ENCODE measurements at places on chromosomes 1 and 21.
A peak's percentile ranks its signal among the peaks of the same experiment; 100 is the strongest.

DNA sequence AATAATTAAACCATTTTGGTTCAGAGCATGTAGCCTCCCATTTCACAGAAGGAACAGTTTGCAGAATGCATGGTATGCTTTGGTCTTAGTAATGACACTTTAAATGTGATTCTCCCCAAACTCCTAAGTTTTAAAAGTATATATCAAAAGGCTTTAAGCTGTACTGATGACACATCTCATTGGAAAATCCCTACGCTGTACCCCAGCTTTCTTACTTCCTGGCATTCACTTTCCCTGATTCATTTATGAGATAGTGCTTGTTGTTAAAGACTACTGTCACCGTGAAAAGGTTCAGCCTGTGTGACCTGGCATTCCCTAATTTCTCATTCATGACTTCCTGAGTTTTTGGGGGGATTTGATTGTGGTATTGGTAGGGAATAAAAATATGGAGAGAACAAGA lies 53.4 kb downstream of the MPZL1 start:
- no peak for DNase-seq

DNA sequence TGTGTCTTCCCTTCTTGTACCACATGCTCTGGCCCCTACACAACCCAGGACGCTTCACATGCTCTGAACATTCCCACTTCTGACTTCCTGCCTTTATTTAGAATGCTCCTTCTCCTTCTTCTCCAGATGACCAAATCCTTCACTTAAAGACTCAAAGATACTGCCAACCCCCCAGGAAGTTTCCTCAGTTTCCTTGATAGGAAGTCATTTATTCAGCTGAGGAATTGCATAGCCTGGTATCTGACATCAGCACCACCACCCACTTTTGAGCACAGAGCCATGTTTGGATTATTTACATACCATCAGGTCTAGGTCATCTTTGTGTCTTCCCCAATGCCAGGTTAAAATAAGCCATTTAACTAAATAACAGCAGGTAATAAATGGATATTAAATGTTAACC lies 42.4 kb downstream of the GFI1 start:
- DNase-seq: no peak

GRCh38 chr1:17189632-17189990 lies 15.3 kb upstream of the PADI1 start:
- no peak for DNase-seq

DNA sequence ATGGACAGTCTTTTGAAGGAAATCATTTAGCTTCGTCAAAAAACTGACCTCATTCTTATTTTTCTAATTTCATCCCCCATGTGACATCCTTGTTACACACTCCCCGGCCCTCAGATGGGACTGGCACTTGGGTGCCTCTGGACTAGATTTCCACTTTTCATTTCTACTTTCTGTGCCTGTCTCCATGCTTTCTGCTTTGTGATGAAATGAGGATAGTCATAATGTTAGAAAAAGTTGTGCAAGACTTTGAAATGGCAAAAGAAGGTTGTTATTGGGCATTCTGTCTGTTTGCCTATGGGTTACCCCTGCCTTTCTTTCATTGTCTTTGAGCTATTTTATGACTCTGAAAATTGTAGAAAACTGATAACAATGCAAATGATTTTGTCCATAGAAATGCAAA lies 54.9 kb downstream of the MDM4 start:
- no peak for DNase-seq

GRCh38 chr1:31407029-31407626 lies 5.9 kb upstream of the SERINC2 start:
- DNase-seq: no peak

GRCh38 chr1:7145947-7146346 lies 360.7 kb downstream of the CAMTA1 start:
- no peak for DNase-seq

DNA sequence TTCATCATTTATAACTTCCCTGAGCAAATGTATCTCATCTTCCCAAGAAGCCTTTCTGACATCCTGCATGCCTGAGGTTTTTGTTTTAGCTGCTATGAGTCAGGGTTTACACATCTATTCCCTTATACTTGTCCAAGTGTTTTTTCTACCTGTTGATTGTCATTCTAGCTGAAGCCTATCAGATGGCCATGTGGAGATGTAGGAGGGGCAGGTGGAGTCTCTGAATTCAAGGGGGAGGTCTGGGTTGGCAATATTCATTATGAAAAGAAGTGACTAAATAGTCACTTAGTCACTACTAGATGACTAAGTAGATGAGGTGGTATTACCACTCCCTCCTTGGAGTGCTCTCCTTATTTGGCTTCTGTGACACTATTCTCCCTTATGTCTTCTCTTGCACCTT lies 52.4 kb downstream of the XCL1 start:
- no peak for DNase-seq

- DNase-seq: no peak
Observed at GRCh38 chr21:45381865-45382696, 22.9 kb upstream of the COL18A1 start.

DNA sequence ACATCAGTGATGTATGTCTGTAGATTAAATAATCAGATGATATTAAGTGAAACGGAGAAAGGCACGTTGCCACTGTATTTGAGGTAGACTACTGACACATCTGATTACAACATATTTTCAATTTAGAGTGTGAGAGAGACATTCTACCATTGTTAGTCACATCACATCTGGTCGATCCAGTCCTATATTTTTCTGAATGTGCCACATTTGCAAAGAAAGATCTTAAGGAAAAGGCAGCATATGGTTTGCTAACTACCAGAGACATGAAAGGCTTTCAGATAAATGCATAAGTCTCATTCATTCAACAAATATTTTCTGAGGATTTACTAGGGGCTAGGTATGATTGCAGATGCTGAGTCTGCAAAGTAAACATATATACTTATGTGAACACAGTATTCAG lies 114.3 kb upstream of the RUNX1 start:
- DNase-seq: no peak

- no peak for DNase-seq
Observed at GRCh38 chr1:167077128-167077867, 12.9 kb downstream of the GPA33 start.

DNA sequence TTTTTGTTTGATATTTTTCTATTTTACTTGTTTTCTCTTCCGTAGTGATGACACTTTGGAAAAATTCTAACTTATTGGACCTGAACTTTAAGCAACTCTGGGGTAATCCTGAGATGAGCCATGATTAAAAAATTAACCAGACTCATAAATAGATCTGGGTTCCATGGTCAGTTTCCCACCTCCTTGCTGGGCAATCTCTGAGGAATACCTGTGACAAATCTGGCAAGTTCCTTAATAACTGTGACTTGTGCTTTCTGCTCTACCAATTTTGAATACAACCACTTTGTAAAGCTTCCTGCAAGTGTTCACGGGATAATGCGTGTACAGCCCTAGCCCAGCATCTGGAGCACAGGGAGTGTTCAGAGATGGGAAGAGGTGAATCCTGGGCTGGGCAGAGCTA lies 3.3 kb downstream of the OVGP1 start:
- DNase-seq: no peak

- DNase-seq: no peak
Observed at GRCh38 chr1:220922951-220923350, 43.7 kb downstream of the HLX start.

- DNase-seq: no peak
Observed at GRCh38 chr1:233730809-233731208, 116.9 kb downstream of the KCNK1 start.

DNA sequence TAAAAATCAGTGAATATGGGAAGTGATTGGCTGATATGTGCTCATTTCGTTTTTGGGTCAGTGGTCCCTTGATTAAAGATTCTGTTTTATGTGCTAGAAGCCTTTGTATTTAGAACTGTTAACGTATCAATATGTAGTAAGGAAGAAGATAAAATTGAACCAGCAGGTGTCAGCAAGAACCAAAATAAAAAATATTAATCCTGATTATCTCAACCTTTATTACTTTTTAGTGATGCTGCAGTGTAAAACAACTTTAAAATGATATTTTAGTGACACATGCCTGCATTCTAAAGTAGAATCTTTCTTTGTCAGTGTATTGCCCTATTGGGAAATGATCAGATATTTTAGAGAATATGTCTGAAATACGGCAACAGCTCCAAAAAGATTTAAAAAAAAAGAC lies 49.5 kb downstream of the NEK7 start:
- DNase-seq: no peak

GRCh38 chr1:160800142-160800541 lies 4.2 kb downstream of the LY9 start:
- no peak for DNase-seq

DNA sequence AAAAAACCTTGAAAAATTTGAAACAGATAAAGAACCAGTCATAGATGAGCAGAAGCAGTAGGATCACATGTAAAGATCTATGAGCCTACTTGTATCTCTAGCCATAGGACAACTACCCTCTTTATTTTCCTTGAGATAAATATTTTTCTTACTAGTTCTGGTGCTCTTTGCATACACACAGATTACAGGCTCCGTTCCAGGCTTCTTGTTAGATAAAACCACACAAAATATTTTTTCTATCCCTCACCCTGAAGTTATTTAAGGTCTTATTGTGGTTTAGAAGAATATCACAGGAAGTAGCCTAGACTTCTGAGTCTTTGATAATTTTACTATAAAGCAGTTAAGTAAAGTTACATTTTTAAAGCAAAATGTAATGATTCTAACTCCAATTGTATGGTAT lies 512.2 kb downstream of the NEGR1 start:
- DNase-seq: no peak

DNA sequence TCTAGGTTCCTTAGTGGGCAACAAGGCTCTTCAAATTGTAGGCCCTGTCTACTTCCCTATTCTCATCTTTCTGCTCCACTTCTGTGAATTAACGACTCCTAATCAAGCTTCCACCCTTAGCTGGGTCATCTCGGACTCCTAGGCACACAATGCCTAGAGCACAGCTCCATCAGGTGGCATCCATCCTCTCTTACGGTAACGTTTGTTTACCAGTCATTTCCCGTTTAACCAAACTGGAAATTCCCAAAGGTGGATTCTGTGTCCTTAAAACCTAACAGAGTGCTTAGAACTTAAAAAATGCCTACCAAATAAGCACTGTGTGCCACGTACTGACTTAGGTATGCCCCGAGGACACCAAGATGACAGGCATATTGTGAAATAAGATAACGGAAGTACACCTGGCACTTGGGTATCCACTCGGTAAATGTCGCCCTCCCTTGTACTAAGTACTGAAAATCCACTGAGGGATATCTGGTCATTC lies 1.5 kb downstream of the PARP1 start:
- peak; percentile 35 for DNase-seq

DNA sequence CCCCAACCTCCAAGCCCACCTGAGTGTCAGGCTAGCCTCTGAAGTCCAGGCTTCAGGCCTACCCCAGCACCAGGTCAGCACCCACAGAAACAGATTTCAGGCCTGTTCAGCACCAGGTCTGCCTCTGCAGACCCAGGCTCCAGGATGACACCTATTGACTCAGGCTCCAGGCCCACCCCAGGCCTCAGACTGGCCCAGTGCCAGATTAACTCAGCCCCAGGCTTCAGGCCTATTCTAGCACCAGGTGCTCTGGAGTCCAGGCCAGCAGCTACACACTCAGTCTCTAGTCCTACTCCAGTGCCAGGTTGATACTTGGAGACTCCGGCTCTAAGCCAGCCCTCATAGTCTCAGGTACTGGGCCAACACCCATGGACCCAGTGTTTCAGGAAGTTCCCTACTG lies 541.7 kb upstream of the PBX1 start:
- no peak for DNase-seq

DNA sequence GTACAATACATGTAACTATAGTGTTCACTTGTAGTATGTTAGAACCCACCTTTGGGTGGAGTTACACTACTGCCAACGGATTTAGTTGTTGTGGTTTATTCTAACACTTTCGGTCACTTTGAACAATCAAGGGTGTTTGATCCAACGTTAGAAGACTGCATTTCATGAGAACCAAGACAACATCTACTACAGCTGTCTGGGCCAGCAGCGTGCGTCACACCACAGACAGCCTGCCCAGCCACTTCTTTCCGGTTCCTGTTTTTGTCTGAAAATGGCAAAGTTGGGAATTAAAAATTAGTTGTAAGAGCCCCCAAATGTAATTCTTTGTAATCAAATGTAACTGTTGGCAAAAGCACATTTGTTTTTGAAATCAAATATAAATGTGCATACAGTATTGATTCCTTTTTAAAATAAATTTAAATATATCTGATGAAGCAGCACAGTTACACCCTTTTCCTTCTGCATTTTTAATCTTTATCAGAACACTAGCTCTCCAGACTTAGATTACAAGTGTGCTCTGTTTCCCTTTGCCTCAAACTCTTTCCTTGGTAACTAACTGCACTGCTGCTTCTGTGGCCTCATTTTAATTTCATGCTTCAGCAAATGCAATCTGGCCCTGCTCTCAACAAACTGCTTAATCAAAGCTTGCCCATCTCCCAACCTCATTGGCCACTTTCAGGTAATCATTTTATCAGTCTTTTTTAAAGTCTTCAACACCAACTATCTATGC lies 86.6 kb upstream of the DPH5 start:
- peak; percentile 82 for DNase-seq

DNA sequence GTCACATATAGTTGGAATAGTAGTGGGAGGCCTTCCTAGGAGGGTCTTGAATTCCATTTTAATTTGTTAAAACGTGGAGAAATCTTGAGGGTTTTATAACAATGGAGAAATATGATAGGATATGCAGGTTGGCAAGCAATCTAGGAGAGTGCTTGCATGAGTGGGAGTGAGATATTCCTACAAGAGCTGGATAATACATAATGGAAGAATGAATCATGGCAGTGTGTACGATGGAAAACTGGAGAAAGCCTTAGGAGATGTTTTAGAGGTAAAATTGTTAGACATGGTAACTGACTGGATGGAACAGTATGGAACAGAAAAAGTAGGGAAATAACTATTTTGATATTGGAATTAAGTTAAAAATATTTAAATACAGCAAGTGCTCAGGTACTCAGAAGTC lies 352.4 kb downstream of the PTBP2 start:
- no peak for DNase-seq

DNA sequence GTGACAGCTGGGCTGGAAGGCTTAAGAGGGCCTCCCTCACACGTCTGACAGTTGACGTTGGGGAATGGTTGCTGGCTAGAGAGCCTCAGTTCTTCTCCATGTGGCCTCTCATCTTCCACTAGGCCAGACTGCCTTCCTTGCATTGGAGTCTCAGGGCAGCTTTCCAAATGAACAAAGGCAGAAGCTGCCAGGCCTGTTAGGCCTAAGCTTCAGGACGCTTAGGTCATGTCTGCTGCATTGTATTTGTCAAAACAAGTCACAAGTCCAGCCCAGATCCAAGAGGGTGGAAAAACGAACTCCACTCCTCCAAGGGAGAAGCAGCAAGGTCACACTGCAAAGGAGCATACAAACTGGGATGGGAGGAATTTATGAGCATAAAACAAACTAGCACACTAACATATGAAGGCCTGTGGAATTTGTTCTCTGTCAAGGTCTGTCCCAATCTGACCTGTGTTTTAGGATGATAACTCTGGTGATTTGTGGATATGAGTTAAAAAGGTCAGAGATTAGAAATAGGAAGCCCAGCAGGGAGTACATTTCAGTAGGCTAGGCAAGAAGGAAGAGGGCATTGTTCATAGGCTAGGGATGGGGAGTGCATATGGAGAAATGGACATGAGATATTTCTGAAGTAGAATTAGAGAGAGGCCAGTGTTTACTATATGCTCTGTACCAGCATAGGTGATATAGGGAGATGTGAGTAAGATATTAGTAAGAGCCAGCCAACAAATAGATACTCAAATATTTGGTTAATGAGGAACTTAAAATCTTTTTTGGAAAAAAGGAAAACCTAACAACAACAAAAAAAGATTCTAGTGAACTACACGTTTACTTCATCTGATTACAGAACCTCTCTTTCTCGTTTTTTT lies 29.1 kb upstream of the CNN3 start:
- DNase-seq: no peak

All from activated CD8-positive, alpha-beta T cell treated with anti-CD3 and anti-CD28 coated beads, Interleukin-2, amount 10 ng/mL, durations not matched to agents 7 days and 5 days (primary cell).